ENCODE measurements at places on chromosomes 7 and 10. TPM values are rescaled to one million over a fixed set of nuclear protein-coding genes. Genes with fewer than 3 reads are reported as not detected.

DNA sequence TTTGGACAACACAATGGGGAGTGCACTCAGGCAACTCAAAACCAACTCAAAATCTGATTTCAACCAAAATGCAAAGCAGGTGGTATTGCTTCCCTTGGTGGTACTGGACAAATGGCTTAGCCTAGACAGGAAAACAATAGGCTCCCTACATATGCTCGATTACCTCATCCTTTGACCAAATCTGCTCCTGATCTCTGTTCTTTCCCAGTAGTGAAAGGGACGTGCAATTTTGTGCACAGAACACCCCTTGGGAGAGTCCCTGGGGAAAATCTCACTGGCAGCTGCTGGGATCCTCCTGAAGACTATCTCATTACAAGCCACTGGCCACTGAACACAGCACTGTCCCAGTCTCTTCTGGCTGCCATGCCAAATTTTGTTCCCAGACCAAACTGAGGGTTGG lies 149.2 kb upstream of the VSTM2A start:
- DNase-seq, result no peak

- no peak for DNase-seq
Measured at GRCh38 chr7:129368389-129368986, 65.7 kb upstream of the STRIP2 start.

The MRC1 gene
- polyA plus RNA-seq, result 16.1 TPM

The SUV39H2 gene
- 10.6 TPM for polyA plus RNA-seq

GRCh38 chr7:94632338-94633013 lies 23.5 kb downstream of the SGCE start:
- no peak for DNase-seq

DNA sequence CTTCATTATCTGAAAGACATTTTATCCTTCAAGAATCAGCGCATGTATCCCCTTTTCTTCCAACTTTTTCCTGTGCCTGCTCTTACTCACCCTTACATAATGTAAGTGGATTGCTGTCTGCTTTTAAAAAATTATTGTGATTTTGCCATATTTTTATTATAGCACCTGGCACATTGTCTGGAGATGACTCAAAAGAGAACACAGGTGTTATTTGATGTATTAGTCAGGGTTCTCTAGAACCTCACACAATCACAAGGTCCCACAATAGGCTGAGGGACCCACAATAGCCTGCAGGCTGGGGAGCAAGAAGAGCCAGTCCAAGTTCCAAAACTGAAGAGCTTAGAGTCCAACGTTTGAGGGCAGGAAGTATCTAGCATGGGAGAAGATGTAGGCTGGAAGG lies 390.0 kb downstream of the EXOC4 start:
- no peak for DNase-seq

DNA sequence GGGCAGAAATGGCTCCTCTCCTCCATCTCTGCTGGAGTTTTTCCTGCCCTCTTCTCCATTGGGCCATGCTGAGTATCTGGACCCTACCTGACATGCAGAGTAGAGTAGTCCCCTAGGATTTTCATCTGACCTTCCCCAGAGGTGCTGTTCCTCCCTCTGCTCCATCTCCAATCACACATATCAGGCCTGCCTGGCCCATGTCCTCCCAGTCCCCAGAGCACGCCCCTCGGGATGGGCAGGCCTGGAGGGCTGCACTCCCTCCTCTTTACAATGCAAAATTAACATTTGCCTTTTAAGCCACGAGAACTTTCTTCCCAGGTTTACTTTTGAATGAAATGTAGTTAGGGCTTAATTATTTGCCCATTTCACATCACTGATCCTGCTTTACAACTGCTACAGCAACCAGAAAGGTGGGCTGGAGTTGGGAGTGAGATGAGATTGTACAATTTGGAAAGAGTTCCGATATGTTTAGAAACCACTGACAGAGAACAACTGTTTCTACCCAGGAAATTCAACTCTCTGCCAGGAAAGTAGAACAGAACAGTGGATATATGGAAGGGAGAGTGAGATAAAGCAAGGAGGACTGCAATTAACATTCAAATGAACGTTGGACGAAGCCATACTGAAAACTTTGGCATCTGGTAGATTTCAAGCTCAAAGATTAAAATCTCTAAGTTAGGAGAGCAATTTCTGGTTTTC lies 184.0 kb upstream of the HABP2 start:
- DNase-seq, result no peak

DNA sequence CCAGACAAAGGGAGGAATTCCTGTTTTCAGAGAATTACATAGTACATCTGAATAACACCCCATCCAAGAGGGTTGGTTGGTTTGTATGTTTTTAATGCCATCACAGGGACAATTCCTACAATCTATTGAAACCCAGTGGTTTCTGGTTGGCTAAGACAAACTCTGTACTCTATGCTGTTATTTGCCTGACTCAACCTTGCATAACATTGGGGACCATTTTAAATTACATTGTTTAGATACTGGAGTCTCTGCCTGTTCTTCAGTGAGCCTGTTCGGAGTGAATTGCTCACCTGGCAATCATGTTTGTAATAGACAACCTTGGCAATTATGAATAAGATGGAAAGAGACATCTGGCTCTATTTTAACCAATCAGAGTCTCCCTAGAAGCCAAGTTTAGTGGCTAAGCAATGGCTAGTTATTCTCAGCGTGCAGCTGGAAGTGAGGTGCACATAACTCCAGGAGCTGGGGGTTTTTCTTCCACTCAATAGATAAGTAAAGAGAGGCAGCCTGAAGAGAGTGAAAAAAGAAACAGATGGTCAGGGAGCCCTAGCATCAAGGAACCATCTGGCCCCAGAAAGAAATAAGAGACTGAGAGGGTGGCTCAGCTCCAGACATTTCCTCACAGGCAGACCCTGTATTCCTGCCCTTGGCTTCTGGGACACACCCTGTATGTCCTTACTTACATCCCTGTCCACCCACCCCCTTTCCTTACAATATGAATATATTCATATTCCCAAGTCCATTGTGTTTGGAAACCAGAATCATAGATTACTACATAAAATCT lies 21.2 kb upstream of the SLC35G1 start:
- DNase-seq, result peak; percentile 13

- peak; percentile 88 for DNase-seq
Measured at GRCh38 chr7:67625257-67625737, 628.7 kb downstream of the TYW1 start.

DNA sequence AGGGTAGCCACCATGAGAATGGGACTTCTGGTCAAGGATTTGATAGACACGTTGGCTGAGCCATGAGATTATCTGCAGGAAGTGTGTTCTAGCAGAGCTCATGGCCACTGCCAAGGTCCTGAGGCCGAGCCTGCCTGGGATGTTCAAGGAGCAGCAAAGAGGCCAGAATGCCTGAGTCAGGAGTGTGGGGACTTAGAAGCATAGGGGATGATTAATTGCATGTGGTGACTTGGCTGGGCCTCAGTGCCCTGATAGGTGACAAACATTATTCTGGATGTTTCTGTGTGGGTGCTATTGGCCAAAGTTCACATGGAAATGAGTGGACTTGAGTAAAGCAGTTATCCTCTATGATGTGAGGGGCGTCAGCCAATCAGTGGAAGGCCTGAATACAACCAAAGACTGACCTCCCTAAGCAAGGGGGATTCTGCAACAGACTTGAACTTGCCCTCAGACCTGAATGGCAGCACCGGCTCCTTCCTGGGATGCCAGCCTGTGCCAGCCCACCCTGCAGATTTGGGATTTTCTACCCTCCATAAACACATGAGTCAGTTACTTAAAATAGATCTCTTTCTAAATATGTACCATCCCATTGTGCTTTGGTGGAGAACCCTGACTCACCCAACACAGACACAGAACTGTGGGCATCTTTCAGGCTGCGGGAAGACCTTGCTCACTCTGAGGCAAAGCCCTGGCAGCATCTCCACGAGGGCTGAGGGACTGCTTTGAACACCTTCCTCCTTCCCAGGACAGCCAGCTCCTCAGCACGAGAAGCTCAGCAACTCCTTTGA lies 363.9 kb upstream of the MGMT start:
- DNase-seq, result no peak

GRCh38 chr7:150335108-150335773 lies 6.2 kb downstream of the RARRES2 start:
- no peak for DNase-seq

The OR9A2 gene
- not detected for polyA plus RNA-seq

The TRIM8 gene
- polyA plus RNA-seq, result 80.7 TPM

The STK31 gene
- polyA plus RNA-seq, result 3.0 TPM

All from muscle of leg (tissue), 16 donors.